ENCODE measurements at places on chromosomes 2 and 18.
A peak's percentile ranks its signal among the peaks of the same experiment; 100 is the strongest.

DNA sequence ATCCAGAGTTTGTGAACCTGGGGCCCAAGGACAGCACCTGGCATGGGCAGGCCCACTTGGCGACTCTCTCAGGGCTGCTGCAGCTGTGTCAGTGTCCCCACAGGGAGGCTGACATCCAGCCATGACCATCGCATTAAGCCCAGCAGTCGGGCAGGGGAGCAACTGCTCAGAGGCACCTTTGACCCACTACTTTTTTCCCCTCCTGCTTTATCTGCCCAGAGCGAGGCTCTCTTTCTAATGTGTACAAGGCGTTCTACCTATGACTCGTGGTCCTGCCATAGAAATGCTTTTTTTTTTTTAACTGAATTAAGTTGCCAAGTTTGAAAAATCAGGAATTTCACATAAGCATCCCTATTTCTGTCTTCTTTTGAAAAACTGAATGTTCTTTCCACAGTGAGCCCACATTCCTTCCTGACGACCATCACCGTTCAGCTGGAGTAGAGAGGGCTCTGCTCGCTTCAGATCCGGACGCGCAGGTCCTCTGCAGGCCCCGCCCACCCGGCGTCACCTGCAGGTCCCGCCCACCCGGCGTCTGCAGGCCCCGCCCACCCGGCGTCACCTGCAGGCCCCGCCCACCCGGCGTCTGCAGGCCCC is 403 bp upstream of the CLUL1 start:
- no peak for DNase-seq

GRCh38 chr2:130374587-130375290 is 18.9 kb downstream of the PTPN18 start:
- DNase-seq = no peak

GRCh38 chr2:70608373-70608772 is 54.7 kb upstream of the TGFA start:
- no peak for DNase-seq

- no peak for DNase-seq
Measured at GRCh38 chr2:75607400-75607798, 39.2 kb upstream of the MRPL19 start.

- no peak for DNase-seq
Measured at GRCh38 chr2:145725876-145726275, 1206.0 kb upstream of the ZEB2 start.

GRCh38 chr18:3970929-3971328 is 484.2 kb downstream of the DLGAP1 start:
- no peak for DNase-seq

GRCh38 chr2:239025096-239025801 is 177.4 kb downstream of the TWIST2 start:
- no peak for DNase-seq

GRCh38 chr2:233832869-233833311 is 21.4 kb downstream of the HJURP start:
- no peak for DNase-seq

DNA sequence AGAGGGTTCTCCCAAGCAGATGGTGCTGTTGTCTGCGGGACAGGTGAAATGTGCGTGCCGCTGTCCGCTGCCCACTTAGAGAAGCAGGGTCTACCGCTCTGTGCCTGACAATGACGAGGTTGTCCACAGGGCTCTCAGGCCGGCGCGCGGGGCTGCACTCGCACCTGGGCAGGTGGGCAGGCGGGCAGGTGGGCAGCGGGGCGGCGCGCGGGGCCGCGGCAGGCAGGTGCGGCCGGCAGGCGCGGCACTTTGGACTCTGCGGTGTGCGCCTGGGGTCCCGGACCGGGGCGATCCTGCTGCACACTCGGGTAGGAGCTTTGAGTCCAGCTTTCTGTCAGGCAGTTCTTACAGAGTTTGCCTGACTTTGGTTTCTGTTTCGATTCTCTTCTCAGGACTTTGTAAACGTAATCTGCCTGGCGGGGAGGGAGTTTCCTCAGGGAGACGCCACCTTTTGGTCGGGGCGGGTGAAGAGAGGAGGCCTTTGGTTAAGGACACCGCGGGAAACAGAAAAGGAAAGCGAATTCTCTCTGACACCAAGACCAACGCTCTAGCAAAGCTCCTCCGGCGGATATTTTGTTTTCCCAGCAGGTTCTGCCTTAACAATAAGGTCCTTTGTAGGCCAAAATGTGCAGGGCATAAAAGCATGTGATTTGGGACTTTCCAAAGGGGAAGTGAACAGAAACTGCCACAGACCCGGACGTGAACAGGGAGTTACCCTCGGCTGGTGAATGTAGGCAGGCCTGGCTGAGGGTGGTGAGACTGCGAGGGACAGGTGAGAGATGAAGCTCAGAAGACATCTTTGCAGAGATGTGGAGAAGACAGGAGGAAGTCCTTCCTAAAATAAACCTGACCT is at the start of gene IFIH1:
IFIH1 (minus strand) TSS at position 357 of the 853 bp plus-strand sequence. CDS start 377 bp downstream, outside the sequence.
- DNase-seq = peak; percentile 32

DNA sequence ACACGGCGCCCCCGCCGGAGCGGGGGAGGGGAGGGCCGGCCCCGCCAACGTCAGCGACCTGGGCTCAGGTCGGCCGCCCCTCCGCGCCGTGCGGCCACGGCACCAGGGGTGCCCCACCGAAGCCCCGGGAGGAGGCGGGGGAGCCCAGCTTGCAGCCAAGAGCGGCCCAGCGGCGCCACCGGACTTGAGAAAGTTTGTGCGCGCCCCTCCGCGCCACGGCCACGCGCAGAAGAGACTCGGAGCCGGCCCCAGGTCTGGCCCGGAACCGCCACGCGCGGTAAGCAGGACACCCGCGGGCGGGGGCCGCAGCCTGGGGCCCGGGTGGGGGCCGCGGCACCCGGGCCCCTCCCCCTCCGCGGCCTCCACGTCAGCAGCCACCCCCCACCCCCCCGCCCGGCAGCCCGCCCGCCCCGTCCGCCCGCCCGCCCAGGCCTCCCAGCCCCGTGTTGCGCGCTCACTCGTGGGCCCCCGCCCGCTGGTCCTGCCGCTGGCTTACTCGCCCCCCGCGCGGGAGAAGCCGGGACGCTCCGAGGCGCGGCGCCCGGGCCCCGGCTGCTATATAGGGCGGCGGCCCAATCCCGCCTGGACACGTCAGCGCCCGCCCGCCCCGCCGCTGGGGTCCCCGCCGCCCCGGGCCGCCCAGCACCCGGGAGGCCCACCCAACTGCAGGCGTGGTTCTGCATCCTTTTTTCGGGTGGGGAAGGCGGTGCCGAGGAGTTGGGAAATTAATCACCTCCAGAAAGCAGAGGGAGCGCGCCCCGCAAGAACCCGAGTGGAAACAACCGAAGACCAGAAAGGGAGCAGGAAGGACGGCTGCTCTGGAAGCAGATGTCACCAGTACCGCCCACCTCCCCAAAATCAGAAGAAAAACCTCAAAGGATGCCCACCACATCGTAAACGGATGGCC is 42.9 kb downstream of the HDLBP start:
- no peak for DNase-seq

- no peak for DNase-seq
Measured at GRCh38 chr18:2636126-2636631, 19.3 kb upstream of the SMCHD1 start.

GRCh38 chr2:11807156-11808015 is 61.0 kb downstream of the LPIN1 start:
- DNase-seq = no peak

GRCh38 chr18:2826581-2826980 is 20.2 kb upstream of the EMILIN2 start:
- DNase-seq = no peak

DNA sequence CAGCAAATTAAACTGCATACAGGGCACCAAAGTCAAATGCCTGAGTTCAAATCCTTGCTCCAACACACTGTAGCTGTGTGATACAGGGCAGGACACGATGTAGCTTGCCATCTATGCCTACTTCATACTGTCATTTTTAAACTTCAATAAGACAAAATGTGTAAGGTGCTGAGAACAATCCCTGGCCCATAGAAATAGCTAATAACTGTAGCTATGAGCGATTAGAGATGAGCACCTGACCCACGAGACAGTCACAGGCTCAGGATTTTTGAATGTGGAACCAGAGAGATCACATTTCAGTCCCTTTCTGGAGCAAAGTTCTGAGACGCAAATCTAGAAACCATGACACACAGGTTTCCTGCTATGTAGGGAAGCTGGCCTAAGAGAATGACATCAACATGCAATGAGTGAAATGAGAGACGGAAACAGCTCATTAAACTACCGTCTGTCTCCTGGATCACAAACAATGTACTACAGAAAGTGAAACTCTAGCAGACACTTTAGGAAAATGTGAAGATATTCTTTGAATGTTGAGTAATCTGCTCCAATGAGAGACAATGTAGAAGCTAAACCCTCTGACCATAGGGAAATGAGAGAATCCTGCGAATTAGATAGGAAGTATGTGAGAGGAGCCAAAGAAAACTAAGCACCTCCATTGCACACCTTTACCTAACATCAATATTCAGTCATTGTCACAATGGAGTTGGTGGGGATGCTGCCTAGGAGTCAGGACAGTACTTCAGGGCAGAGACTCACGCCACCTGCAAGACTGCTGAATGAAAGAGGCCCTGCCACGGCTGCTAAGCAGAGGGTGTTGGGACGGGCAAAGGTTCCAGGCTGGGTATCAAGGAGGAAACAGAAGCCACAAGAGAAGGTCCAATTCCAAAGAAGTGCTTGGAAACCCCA is 25.5 kb downstream of the B4GALT6 start:
- no peak for DNase-seq

- DNase-seq = no peak
Measured at GRCh38 chr2:234502285-234502918, 5.5 kb upstream of the ARL4C start.

DNA sequence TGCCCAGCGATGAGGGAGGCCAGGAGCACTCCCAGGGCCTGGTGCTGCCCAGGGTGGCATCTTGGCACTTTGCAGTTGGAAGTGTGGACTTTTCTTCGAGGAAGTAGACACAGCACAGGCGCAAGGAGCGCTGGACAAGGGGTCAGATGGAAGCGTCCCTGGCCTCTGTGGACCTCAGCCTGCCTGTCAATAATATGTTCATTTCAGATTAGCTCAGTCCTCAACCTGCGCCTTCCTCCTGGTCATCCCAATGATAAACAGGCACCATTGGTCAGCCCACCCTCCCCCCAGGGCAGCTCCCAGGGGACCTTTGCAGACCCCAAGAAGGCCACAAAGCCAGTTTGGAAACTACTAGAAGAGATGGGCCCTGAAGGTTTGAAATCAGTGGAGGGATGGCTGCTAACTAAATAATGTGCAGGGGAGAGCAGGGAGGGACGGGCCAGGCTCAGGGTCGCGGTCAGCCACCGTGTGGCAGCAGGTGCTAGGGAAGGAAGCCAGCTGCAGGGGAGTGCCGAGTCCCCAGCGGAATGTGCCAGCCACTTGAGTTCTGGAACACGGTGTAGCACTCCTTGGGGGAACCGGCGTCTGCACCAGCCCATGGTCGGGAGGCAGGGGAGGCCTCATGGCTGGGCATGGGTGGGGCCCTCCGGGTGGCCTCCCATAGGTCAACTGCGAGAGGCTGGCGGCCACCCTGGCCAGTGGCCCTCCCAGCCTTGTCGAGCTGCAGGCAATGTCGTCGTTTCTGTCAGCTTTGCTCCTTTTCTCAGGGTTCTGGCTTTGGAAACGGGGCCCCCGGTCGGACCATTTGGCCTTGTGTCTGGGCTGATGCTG is 59.9 kb downstream of the ADI1 start:
- DNase-seq = no peak

DNA sequence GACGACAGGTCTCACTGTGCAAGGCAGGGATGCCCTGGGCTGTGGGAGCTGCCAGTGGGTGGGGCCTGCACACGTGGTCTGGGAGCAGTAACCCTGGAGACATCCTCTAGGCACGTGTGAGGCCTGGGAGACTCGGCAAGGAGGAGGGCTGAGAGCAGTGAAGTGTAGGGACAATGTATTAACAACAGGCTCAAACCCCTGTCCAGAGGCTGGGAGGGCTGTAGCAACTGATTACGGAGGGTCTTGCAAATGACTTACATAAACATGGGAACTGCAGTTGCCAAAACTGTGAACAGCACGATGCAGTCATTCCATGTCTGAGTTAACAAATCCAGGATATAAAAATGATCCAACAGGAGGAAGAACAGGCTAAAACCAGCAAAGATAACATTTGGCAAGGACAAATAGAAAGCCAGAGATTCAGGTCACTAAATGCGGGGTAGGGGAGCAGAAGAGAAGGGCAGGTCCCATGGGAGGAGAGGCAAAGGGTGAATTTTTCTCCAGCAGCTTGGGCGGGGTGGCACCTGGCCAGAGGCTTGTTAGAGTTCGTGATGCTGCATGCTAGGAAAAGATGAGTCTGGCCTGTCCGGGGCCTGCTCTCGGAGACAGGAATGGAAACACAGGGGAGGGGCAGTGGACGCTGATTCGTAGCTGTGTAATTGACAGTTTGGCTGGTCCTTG is 44.9 kb downstream of the CYP27C1 start:
- no peak for DNase-seq

DNA sequence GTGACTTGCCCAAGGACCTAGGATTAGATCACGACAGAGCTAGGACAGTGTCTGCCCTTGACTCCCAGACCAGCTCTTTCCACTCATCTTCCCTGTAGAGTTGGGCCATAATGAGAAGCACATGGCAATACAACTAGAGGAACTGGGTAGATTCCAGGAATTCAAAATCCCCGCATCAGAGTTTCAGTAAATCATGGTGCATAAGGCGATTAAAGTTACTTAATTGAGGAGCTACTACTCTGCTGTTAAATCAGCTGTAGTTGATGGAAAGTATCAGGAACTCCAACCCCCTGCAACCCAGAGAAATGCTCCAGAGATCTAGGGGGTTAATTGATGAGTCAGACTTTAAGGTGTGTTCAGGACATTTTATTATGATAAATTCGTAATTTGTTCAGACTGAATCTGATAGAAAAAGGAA is 5.7 kb downstream of the ANTXR1 start:
- no peak for DNase-seq

DNA sequence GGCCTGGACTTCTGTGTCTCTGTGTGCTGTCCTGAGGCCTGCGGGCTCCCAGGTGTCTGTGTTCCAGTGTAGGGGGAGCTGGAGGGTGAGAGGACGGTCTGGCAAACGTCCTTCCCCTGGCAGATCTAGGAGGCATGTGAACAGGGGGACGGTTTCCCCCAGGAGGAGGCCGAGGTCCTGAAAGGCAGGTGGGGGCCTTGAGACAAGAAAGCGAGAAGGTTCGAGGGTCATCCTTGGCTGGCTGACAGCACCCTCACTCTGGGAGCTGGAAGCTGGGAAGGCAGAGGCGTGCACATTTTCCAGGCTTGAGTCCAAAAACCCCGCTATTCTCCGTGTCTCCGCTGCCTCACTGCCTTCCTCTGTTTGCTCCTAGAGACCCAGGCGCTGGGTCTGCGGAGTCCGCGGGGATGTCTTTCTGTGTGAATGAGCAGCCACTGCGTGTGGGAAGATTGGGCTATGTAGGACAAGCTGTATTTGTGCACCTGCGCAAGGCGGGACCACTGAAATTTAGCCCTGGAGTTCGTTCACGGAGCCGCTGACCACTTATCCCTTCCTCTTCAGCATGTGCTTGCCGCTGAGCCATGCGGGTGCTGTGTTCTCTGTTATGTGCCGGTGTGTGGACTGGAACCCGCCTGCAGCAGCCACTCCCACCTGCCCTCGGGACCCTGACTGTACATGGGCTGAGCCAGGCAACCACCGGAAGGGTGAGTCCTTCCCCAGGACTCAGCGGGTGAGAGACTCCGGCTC is 43.7 kb downstream of the TWIST2 start:
- DNase-seq = no peak

DNA sequence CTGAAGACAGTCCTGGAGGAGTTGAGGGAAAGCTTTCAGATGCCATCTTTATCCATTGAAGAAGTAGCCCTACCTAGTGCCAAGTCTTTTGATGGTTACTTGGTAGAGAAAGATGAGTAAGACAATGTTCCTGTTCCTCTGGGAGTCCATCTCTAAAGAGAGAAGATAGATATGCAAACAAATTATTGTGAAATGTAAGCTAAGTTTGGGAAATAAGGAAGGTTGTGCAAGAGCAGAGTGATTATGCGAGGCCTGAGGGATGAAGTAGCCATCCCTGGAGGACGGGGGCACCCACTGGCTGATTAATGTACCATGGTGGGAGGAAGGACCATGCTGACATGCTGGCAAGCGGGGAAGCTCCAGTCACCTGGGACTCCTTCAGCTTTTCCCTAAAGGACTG is 994 bp upstream of the DTNA start:
- DNase-seq = no peak

All from stimulated activated CD4-positive, alpha-beta T cell treated with anti-CD3 and anti-CD28 coated beads, Interleukin-1b, Interleukin-23, amount 100 ng/mL, for 1 hour (primary cell).